ENCODE measurements at places on chromosomes 3 and 15. TPM values are rescaled to one million over a fixed set of nuclear protein-coding genes. Genes with fewer than 3 reads are reported as not detected.

GOLGA8G gene
- total RNA-seq = not detected

SLC6A11 gene
- total RNA-seq = not detected

IQCF5 gene
- not detected for total RNA-seq

FAM107A gene
- 12.2 TPM for total RNA-seq

SLC28A2 gene
- total RNA-seq = not detected

LRRN1 gene
- not detected for total RNA-seq

CHRM5 gene
- total RNA-seq = not detected

SEMA3G gene
- 61.1 TPM for total RNA-seq

AHSG gene
- not detected for total RNA-seq

ZMYND10 gene
- total RNA-seq = 0.32 TPM

ANKUB1 gene
- total RNA-seq = 0.32 TPM

CTDSPL gene
- 36.1 TPM for total RNA-seq

CCR3 gene
- total RNA-seq = not detected

WDR72 gene
- not detected for total RNA-seq

CDCP1 gene
- total RNA-seq = 0.97 TPM

CAMP gene
- not detected for total RNA-seq

TSEN2 gene
- 19.6 TPM for total RNA-seq

GNB4 gene
- 95.4 TPM for total RNA-seq

EPHB3 gene
- total RNA-seq = 0.15 TPM

VIPR1 gene
- total RNA-seq = 0.32 TPM

CYP1A1 gene
- 1.6 TPM for total RNA-seq

TNFAIP8L3 gene
- total RNA-seq = 10.2 TPM
